ENCODE measurements at places on chromosomes 11 and 22.

DNA sequence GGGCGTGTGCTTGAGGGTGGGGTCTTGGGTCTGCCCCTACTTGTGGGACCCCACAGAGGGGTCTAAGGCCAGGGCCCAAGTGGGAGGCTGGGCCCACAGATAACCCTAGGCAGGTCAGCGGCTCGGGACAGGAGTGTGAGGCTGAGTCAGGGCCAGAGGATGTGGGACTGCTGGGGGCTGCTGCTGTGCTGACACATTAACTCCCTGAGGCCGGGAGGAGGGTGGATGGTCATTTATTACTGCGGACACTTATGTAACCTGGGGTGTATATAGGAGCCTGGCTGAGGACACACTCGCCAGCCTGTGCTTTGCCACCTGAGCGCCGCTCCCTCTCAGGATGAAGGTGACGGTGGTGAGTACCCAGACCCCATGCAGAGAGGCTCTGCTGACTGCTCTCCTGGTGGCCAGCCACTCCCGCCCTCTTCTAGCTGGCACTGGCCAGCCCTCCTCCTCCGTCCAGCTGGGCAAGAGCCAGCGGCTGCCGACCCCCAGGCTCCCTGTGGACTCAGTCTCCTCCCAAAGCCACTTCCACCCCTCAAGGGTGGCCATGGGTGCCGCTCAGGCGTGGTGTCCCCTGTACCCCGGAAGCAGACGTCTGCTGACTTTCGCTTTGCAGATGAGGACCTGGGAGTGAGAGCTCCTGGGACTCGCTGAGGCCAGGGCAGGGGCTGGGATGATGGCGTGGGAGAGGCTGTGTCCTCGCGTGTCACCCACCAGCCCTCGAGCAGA is at the start of gene MIOX:
TSS of gene MIOX (plus strand) at position 299 of the 729 bp plus-strand sequence. CDS start at position 338, 39 bp downstream.
- no peak for DNase-seq

GRCh38 chr11:93236741-93237675 is 39.2 kb upstream of the SLC36A4 start:
- no peak for DNase-seq

DNA sequence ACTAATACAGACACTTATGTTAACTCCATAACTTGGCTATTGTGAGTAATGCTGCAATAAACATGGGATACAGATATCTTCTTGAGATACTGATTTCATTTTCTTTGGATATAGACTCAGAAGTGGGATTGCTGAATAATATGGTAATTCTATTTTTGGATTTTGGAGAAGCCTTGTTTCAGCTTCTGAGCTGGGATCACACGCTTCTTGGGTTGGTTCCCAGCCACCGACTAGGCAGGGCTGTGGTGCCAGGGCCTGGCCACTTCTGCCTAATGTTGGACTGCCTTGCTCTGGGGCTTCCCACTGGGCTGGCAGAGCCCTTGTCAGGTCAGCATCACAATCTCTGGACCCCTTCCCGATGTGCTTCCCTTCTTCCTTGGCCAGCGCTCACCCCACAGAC is 14.0 kb upstream of the MCHR1 start:
- DNase-seq, result no peak

- no peak for DNase-seq
These were observed at the start of gene MOV10L1 for GRCh38 chr22:50089682-50090411. Gene MOV10L1 (plus strand): TSS chr22:50090006. CDS start chr22:50090089, 83 bp downstream.

DNA sequence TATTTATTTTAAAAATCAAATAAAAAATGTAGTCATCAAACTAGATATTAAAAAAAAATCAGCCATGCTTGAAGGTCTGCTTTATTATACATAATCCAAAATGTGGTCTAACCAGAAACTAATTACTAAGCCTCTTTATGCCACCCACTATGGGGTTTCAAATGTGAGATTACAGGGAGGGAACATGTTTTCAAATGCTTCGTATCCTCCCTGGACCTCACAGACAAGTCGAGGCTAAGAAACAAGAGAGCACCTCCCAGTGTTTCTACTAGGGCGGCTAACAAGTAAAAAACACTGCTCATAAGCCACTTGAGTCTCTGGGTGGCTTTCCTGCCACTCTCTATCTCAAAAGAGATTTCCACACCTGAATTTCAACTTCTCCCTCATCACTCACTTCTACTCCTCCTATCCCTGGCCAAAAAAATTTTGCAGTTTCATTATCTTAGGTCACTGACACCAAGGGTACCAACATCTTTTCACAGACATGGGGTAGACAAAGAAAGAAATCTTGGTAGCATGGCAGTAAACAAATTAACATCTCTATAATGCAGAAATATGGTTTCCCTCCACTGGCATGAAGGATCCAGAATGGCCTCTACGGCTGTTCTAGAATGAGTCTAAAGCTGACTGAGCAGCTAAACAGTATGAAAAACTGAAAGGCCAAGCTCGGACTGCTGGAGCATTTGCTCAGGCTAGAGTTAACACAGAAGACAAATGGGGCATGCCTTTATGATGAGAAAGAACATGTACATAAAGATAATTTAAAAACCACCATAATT is 50.9 kb downstream of the PITPNB start:
- DNase-seq, result no peak

Measured in activated T-cell treated with anti-CD3 and anti-CD28 coated beads for 4 hours (primary cell).